T-helper 17 cell (primary cell): ENCODE measurements at places on chromosomes 7 and 10.

GRCh38 chr10:13658871-13659685 is 72.3 kb downstream of the PRPF18 start:
- DNase-seq, result no peak

- no peak for DNase-seq
These were observed 44.3 kb downstream of the PLCE1 start for GRCh38 chr10:94038024-94038423.

DNA sequence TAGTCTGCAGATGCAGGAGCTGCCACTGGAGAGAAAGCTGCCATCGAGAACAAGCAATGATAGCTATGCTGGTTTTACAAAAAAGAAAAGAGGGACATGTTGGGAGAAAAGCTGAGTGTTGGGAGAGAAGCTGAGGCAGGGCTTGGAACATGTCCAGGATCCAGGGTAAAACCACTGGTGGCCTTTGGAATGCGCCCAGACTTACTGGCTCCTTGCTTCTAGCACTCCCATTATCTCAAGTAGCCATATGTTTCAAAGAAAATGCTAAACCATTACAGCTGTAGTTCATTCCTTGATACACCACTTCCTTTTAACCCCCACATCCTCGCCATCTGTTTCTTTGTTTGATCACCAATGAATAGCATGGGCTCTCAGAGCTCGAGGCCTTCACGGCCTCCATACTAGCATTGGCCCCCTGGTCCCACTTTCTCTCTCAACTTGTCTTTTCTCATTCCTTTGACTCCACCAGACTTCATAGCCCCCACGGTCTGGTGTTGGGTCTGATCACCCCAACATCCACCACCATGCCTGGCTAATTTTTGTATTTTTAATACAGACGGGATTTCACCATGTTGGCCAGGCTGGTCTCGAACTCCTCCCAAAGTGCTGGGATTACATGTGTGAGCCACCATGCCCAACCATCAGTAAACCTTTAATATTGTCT is 23.8 kb upstream of the PLAC9 start:
- DNase-seq, result no peak

GRCh38 chr10:97540669-97541500 is 31.7 kb upstream of the ANKRD2 start:
- DNase-seq, result no peak

DNA sequence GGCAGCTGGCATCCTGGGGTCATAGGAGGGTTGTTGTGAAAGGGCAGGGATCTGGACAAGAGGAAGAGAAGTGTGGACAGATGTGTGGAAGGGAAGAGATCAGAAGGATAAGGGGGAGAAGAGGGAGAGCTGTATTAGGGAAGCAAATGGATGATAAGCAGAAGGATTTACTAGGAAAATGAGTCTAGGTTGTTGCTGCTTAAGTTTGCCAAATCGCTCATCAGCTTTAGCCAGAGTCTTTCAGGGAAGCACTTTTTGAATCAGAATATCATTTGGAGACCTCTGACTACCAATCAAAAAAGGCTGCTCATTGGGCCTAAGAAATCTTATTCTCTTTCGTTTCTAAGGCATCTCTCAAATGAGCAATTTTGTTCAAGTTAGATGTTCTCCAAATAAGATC is 2.6 kb upstream of the CSGALNACT2 start:
- DNase-seq, result no peak

DNA sequence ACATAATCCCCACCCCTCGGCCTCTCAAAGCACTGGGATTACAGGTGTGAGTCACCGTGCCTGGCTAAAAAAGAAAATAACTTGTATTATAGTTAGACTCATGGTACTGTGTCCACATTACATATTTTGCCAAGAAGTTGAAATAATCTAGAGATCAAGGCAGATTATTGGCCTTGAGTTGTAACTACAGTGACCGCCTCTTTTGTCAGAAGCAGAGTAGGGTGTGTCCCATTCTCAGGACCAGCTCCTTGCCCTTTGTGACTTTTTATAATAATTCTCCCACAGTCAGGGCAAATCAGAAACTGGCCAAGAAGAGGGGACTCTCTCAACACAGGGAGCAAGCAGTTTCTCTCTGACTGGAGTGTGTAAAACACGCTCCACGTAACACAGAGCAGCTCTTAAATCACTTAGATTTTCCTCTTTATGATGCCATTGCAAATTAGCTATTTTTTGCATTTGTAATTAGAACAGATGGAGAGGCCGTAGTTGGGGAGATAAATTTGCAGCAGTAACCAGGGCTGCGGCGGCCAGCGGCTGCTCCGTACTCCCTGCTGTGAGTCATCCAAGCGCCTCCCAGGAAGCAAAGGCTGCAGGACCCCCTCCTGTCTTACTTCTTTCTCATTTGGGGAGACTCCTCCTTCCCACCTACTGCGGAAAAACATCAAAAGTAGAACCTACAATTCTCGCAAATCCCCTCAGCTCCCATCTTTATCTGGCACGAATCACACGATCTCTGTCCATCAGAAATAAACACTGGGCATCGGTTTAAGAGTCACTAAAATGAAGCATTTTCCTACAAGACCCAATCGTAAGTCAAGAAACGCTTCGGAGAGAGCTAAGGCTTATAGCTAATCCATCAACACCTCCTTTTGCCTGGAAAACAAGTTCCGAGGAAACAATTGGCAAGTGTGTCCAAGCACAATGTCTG is 32.1 kb upstream of the MSRB2 start:
- no peak for DNase-seq

- DNase-seq, result no peak
These were observed 58.6 kb upstream of the EBF3 start for GRCh38 chr10:130022511-130023299.

DNA sequence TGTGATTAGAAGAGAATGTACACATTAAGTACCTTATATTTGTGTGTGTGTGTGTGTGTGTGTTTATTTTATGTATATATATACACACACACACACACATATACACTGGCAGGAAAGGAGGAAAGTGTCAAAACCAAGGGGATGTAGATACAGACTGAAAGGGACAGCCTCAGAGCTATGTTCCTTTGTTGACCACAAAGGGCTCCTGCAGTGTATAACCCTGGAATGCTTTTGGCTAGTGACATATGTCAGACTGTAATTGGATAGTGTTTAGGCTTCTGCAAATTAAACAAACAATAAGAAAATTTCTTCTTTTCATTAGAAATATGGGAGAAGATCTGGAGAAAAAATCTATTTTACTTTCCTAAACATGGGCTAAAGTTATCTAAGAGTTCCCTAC is 15.9 kb downstream of the GBF1 start:
- no peak for DNase-seq

GRCh38 chr7:93856323-93856722 is 34.2 kb downstream of the TFPI2 start:
- no peak for DNase-seq

- DNase-seq, result no peak
These were observed 2.7 kb downstream of the CALD1 start for GRCh38 chr7:134782121-134782623.

GRCh38 chr7:158275711-158276413 is 311.8 kb downstream of the PTPRN2 start:
- no peak for DNase-seq

DNA sequence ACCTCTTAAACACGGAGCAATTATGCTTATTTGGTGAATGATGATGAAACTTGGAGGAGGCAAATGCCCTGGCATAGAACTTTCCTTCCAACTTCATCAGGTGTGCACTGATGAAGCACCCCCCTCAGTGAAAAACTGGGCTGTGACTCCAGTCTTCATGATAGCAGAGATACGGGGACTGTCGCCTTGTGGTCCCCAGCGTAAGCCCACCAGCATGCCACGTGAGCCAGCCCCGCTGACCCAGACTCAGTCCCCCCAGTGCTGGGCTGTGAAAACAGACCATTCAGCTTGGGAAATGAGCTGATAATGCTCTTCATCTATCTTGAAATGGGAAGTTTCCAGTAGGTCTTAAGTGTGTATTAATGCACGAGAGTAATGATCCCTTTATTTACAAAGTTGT is 177.0 kb downstream of the SNX10 start:
- no peak for DNase-seq

GRCh38 chr10:1243486-1244234 is 187.5 kb downstream of the WDR37 start:
- no peak for DNase-seq

DNA sequence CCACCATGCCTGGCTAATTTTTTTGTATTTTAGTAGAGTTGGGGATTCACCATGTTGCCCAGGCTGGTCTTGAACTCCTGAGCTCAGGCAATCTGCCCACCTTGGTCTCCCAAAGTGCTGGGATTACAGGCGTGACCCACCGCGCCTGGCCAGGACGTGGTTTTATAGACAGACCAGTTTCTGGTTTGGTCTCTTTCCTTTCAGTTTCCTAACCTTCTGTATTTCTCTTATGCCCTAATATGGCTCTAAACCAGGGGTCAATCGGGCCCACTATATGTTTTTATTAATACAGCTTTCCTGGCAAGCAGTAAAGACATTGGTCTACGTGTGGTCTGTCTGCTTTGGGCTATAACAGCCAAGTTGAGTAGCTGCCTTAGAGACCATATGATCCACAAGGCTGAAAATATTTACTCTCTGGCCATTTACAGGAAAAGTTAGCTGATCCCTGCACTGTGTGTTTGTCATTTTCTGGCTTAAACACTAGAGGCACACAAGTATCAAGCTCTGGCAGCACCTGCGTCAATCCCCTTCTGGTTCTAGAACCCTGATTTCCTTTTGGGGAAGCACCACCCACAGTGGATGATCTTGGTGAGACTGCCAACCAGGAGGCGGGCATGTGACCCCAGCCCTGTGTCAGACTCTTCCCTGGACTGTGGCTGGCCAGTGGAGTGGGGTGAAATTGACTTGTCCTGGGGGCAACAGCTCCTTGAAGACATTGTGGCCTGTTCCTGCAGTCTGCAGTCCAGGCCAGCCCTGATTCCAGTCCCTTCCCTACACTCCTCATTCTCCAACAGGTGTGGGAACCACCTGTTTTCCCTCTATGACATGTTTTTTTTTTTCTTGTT is 497.2 kb downstream of the PLXNA4 start:
- DNase-seq, result no peak

- no peak for DNase-seq
These were observed 24.5 kb downstream of the CUL1 start for GRCh38 chr7:148723166-148723559.

GRCh38 chr10:119370111-119370741 is 162.9 kb downstream of the GRK5 start:
- DNase-seq, result no peak

GRCh38 chr10:109215291-109216075 is 707.8 kb downstream of the XPNPEP1 start:
- no peak for DNase-seq

- DNase-seq, result no peak
These were observed 16.0 kb downstream of the TMEM273 start for GRCh38 chr10:49172061-49172776.

GRCh38 chr10:90939116-90939515 is 18.2 kb upstream of the ANKRD1 start:
- no peak for DNase-seq

- no peak for DNase-seq
These were observed 73.9 kb downstream of the SH3PXD2A start for GRCh38 chr10:103781329-103782061.

- DNase-seq, result no peak
These were observed 169.2 kb downstream of the NOC3L start for GRCh38 chr10:94193466-94193924.

- DNase-seq, result no peak
These were observed 36.6 kb downstream of the SBDS start for GRCh38 chr7:66958538-66959350.

DNA sequence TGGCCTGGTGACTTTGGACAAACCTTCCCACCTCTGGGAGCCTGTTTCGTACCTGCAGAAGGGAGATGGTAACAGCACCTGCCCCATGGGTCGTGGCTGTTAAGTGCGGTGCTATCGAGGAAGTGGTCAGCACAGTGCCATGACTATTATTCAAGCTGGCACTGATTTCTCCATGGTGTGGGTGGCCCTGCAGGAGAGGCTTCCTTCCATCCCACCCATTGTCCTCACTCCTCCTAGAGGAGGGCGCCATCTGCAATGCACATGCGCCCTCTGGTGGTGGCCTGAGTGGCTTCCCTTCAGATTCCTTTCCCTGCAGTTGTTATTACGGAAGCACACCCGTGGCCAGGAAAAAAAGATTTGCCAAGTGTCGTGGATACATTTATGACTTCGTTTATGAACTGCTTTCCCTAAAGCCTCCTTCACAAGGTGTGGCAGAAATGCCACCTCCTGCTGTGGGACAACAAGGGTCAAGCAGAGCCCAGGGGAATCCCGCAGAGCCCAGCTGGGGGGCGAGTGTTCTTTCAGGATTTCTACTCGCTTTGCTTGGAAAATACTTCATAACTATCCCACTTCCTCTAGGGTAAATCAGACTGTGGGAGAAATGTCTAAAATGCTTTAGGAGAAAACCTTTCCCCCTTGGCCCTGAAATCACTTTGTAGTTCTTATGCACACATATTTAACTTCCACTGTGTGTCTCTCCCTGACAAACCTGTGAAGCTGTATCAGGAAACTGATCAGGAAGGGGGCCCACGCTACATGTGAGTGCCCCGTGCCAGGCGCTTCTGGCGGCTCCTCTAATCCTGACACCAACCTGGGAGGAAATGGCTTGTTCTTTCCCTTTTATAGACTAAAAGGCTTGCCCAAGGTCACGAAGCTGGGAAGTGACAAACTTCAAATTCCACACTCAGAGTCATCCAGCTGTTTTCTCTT is 98.0 kb upstream of the ANLN start:
- DNase-seq, result peak; percentile 62

DNA sequence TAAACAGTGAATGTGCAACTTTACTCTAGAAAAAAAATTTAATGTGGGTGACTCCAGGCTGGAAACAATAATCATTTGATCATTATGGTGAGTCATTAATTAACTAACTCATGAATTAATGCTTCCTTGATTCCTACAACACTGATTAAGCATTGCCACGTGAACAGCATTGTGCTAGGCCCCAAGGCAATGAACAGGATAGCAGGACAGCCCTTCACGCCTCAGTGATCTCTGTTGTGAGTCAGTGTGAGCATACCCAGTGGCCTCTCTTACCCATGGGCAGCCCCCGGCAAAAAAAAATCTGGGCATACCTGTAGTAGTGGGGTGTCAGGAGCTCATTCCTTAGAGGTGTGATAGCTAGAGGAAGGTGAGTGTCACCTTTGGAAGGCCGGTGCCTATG is 76.0 kb downstream of the DENND2A start:
- DNase-seq, result no peak

DNA sequence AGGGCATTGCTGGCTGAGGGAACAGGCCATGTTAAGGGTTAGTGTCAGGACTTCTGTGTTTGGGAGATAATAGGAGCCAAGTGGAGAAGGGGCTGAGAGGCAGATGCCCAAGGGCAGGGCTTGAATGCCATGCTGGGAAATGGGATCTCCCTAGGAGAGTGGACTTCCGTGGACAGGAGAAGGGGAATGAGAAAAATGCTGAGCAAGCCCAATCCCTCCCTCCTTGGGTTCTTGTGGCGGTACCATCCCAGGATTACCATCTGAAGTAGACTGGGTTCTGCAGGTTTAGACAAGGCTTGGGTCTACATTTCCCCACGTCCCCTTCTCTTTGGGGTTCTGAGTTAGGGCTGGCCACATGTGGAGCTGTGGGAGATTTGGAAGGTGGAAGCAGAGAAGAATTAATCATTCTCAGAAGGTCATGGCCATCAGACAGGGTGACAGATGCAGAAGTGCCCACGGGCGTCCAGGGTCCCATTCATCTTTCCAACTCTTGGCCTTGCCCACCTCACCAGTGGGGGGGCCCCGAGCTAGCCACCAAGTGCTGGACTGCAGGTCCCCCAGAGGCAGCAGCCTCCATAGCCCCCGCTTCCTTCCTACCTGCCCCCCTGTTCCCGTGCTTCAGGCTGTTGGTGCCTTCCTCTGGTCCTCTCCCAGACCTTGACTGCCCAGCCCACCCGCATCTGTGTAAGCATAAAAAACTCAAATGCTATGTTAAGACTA is 354.8 kb downstream of the RPS24 start:
- DNase-seq, result no peak

- no peak for DNase-seq
These were observed 53.5 kb downstream of the DNAJC12 start for GRCh38 chr10:67784474-67784873.

- no peak for DNase-seq
These were observed 36.7 kb downstream of the ATE1 start for GRCh38 chr10:121891103-121891502.
